Stimulated activated CD8-positive, alpha-beta memory T cell treated with anti-CD3 and anti-CD28 coated beads, Interleukin-2, amount 100 ng/mL, for 1 hour (primary cell): ENCODE measurements at places on chromosomes 4 and X.

DNA sequence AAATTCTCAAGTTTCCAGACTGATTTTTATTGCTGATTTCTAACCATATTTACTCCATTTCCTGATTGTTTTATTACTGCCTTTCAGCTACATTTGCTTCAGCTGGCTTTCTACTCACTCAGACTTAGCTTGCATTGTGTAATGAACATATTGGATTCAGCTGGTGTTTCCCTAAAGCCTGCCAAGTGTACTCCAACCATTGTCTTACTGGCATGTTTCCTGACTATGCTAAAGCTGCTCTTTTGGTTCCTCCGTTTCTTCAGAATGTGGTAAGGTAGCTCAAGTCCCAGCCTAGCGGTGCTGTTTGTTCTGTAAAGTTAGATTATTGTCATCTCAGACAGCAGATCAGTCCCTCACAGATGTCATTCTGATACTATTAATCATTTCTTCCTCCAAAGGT is 53.1 kb upstream of the GLRA2 start:
- DNase-seq: no peak

- no peak for DNase-seq
Observed at GRCh38 chrX:13845721-13846378, 29.0 kb upstream of the GPM6B start.

DNA sequence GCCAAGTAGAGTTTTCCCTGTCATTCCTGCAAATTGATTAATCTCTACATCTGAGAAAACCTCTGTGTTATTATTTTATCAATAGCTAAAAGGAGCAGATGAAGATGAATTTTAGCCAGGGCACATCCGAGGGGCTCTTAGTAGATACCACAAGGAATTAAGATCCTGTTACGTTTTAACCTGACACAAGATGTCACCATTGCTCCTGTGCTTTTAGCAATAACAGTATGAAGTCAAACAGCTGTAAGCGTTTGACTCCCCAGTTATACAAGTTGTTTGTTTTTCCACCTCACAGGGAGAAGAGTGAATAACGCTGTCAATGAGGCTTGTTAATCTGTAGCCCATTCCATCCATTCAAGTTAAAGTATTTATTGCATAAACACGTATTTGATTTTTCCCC is 76.0 kb upstream of the AP1S2 start:
- no peak for DNase-seq

GRCh38 chr4:14254252-14254651 is 626.7 kb upstream of the BOD1L1 start:
- no peak for DNase-seq

DNA sequence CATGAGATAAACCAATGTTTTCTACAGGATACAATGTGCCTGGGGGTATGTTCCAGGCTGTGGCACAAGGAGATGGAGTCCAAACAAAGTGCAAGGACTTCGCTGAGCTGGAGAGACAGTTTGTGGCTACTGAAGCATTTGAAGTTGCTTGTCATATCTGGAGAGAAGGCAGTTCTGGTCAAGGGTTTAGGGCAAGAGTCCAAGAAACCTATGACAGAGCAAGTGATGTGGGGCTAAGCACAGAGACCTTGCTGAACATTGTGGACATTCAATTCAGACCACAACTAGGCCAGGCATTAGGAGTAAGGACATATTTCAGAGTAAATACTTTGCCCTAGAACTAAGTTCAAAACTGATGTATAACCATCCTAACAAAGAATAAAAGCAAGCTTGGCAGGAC is 34.8 kb downstream of the MAGED4B start:
- no peak for DNase-seq

- no peak for DNase-seq
Observed at GRCh38 chrX:18548996-18549395, 122.9 kb downstream of the RS1 start.

DNA sequence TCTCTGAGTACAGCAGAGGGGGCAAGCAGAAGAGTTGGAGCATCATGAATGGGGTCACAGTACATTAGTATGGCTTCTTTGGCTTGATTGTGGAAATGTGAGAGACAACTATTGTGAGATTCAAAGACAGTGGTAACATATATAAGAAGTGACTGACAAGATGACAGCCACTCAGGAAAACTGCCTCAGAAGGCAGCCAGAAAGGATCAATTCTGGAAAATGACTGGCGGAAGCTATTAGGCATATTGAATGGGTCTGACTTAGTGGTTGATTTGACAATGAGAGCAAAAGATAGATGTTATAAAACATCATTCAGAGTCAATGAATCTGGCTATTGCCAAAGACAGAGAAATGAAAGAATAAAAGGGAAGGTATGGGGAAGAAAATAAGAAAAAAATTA is 345.5 kb upstream of the MAGEB2 start:
- no peak for DNase-seq

DNA sequence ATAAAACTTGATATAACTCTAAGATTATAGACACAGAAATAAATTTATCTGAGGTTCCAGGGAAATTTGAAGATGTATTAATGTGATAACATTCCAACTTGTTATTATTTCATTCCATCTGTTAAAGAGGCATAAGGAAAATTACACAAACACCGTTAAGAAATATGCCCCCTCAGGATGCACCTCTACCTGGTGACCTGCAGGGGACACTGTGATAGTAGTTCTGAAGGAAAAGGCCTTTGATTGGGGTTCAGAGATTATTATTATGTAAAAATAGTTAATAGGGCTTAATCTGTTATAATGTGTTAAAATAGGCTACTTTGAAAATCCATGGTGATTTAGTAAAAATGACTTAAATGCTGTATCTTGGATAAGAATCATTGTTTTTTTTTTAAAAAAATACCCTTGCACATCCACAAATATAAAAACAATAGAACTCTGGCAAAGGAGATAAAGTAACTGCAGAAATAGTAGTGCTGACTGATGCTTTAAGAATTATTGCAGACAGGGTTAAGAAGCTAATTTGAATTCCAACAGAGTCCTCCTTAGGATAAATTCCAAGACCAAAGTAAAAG is 6.1 kb upstream of the ABRAXAS1 start:
- DNase-seq: no peak

- no peak for DNase-seq
Observed at GRCh38 chrX:38473701-38474100, 87.6 kb upstream of the TSPAN7 start.

DNA sequence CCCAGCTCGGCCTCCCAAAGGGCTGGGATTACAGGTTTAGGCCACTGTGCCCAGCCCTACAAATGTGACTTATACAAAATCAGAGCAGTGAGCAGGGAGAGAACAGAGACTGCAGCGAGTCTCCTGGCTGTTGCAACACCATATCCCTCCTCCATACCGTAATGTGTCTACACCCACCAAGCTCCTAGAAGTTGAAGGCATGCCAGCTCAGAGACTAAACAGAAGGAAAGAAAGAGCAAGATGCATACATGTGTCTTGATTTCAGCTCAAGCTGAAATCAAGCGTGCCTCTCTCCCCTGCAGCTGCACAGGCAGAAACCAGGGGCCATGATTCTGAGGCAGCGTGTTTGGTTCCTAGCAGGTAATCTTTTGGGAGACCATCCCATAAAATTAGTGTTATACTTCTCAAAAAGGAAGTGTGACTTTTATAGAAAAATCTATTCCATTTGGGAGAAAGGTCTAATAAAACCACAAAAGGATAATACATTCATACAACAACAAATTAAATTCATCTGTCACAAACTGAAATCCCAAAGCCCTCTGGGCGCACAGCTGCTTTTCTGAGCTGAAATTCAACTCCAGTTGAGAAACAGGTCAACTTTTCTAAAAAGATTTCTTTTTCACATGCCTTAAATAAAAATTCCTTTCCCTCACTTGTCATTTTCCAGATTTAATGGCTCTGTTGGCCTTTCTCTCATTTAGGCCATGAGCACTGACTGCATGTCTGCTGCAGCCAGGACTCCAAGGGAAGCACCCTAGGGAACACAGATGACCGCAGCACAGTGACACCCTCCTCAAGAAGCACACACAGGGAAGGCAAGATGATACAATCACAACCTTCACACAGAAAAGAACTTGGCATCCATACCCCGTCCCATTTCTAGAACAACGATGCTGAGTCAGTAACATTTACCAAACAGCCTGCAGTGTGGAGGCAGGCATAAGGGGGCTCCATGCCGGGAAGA is 34.4 kb downstream of the AFAP1 start:
- DNase-seq: no peak

DNA sequence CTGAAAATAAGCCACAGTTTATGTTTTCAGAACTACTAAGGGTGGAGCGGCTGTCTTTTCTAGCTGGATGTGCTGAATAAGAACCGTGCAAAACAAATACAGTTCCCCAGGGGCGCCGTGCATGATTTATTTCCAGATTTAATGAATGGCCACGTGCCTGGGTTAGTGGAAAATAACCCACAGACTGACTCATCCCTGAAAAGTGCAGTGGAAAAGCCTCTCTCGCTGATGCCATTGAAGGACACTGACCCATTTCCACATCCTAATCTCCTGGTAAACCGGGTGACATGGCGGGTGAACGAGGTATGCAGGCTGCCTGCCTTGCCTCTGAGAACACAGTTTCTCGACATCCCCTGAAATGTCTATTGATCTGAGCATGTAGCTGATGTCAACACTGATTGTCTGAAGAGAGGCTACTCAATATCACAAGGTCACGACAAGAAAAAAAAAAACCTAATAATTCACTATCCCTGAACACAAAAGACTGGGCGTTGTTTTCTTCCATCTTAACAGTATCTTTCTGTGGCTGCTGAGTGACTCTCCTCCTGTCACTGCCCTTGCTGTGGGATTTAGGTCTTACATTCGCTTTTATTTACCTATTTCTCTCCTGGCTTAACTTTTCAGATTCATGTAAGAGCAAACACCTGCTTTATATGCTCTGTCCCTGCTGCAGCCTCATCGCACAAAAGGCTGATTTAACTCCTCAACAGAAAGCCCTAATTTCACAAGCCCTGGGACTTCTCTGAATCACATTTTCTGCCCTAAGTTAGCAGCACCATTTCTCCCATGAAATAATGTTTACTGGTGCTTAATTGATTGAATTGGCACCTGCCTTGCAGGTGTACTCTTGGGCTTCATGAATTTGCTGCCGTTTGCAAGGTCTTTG is 76.9 kb upstream of the SCOC start:
- no peak for DNase-seq

DNA sequence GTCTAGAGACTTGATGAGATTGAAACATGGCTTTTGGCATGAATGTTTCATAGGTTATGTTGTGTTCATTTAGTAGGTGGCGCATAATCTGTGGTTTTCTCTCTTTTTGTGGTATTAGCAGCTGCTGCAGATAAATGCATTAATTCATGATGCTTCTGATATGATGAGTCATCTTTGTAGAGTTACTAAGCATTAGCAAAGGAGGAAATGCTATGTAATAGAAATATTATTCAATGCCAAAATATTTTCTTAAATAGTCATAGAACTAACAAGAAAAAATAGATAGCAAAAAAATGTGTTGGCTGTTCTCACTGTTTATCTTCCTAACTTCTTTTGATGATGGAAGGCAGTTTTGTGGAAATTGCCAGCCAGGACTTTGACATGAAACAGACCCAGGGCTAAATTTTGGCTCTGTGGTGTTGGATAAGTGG is 3.6 kb downstream of the ZXDB start:
- DNase-seq: no peak

DNA sequence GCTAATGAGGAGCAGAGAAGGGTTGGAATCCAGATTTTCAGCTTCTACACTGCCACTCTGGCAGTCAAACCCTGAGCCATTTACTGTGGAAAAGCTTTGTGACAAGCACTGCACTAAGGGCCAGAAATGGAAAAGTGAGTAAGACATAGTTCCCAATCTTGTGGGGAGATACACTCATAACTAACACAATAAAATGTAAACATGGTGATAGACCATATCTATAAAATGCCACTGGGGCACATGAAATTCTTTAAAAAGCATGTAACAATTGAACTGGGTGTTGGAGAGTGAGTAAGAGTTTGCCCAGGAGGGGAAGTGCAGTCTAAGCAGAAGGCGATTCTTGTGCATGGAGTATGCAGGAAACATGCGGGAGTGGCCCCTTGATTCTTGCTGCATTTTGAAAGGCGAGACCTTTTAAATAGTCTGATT is 32.0 kb upstream of the ANXA5 start:
- no peak for DNase-seq

DNA sequence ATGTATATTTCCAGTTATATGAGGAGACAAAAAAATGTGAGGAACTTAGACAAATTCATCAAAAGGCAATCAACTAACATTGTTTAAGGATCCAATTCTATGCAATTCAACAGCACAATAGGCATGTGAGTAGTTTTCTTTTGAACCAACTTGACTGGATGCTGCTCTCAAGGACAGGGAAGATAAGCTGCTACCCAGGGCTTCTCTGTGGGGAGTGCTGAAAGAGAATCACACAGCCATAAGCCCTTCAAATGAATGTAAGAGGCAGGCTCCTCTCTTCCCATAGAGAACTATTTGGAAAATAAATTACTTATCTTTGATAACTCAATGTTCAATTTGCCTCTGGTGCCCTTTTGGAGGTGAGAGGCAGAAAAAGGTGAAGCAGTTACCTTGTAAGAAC is 1413.6 kb downstream of the PCDH7 start:
- no peak for DNase-seq

DNA sequence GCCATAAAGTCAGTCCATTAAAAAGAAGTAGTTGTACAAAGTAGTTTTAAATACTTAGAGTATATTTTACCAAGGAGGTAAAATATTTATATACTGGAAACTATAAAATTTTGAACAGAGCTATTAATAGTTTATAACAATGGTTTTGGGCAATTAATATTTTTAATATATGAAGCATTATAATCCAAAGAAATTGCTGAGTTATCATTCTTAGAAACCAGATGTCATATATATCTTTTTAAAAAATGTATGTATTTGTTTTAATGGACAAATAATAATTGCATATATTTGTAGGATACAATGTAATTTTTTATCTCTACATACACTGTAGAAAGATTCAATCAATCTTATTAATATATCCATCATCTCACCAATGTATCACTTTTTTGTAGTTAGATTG is 207.8 kb downstream of the CXXC4 start:
- DNase-seq: no peak

DNA sequence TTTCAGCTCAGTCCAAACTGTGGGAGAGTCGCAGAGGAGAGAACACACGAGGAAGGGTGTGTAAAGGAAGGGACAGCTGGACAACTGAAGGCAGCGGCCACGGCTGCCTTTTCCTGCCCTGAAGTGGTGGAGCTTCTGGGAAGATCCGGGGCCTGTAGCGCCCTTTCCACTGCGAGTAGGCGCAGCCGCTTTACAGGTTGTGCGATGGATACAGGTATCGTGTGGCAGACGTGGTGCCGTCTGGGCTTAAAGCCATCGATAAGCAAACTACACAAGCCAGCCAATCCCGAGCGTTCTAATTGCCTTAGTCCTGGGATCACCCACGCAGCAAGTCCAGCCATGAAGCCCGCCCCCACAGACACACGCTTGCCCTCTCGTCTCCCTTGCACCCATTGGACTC is 15.4 kb downstream of the NKX6-1 start:
- no peak for DNase-seq

- DNase-seq: no peak
Observed at GRCh38 chr4:115228851-115229250, 115.4 kb upstream of the NDST4 start.

DNA sequence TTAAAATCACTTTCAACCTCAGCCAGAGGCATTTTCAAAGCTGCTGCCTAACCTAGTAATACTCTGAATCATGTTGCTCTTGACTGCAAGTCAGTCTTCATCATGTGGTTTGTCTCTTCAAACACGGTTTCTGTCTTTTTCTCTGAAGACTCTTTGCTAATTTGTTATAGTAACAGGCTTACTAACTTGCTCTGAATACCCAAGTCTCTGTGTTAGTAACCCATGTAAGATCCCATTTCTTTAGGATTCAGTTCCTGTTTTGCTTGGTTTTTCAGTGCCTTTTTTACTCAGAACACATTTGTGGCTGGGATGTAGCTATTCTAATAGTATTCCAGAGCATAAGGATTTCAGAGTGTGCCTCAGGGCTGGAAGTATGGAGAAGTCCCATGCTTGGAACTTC is 1450.6 kb upstream of the IGFBP7 start:
- no peak for DNase-seq

GRCh38 chr4:107548211-107548905 is 171.7 kb downstream of the PAPSS1 start:
- DNase-seq: no peak
